ENCODE measurements at places on chromosomes 2 and 18.

GRCh38 chr2:162280654-162281053, 37.4 kb upstream of the FAP start:
- DNase-seq, result no peak

- no peak for DNase-seq
These were observed 199.6 kb downstream of the AFF3 start for GRCh38 chr2:99942561-99943347.

DNA sequence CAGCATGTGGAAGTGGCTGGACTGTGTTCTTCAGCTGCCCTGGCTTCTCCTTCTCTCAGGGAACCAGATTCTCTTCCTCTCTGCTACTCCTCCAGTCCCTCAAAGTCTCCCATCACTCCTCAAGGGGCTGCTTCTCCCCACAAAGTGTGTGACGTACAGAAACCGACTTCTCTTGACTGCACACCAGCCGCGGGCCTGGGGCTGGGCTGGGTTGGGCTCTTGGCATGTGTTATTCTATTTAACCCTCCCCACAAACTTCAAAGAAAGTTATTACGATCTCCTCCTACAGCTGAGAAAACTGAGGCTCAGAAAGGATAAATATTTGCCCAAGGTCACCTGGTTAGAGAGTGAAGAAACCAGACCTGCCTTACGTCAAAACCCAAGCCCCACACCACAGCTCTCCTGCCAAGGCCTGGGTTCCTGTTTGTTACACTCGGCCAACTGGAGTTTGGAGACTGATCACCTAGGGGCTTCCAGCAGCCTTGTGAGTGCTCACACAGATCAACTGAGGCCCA, 269.0 kb downstream of the TFCP2L1 start:
- DNase-seq, result no peak

DNA sequence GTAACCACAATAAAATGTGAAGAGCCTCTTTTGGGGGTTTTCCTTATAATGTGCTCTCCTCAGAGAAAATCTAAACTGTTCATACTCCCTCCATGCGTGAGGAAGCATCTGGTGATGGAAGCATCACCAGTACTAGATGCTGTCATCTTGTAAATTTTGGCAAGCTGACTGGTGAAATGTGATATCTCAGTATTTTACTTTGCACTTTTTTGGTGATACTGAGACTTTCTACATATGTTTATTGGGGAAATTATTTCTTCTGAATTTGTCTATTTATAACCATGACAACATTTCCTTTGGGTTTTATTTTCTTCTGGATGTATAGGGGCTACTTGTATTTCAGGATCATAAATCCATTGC, 95.9 kb upstream of the DLGAP1 start:
- DNase-seq, result peak; percentile 65

DNA sequence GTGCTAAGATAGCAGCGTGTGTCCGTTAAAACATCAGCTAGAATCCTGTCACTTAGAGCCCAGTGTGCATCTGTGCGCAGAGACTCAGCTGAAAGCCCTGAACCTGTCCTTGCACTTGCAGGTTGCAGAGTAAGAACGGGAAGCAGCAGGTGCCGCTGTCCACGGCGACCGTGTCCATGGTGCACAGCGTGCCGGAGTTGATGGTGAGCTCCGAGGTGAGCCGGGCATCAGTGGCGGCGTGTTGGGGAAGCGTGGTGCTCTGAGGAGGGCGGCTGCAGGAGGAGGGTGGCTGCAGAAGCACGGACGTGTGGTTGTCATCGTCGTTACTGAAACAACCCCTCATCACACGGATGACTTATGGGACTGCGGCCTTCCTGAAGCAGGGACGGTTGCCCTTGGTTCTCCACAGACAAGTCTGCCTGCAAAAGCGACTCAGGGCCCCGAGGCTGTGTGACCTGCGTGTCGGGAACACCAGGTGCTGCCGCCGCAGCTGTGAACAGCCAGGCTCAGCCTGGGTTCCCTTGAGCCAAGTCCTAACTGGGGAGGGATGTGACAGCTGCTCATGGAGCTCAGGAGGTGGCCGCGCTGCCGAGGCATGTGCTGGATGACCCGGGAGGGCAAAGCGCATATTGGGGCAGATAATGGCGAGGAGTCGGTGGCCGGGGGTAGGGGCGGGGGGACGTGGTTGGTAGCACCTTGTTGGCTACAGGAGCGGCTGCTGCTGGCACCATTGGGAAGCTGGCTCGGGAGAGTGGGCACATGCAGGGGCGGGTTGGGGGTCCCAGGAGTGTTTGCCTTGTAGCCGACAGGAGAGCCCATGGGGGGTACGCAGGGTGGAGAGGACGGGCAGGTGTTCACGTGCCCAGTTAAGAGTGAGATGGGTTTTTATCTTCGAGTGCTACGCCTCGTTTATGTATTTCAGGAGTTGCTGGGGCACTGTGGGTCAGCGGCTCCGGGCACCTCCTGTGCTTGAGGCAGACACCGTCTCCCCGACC, 16.6 kb downstream of the CTDP1 start:
- no peak for DNase-seq

DNA sequence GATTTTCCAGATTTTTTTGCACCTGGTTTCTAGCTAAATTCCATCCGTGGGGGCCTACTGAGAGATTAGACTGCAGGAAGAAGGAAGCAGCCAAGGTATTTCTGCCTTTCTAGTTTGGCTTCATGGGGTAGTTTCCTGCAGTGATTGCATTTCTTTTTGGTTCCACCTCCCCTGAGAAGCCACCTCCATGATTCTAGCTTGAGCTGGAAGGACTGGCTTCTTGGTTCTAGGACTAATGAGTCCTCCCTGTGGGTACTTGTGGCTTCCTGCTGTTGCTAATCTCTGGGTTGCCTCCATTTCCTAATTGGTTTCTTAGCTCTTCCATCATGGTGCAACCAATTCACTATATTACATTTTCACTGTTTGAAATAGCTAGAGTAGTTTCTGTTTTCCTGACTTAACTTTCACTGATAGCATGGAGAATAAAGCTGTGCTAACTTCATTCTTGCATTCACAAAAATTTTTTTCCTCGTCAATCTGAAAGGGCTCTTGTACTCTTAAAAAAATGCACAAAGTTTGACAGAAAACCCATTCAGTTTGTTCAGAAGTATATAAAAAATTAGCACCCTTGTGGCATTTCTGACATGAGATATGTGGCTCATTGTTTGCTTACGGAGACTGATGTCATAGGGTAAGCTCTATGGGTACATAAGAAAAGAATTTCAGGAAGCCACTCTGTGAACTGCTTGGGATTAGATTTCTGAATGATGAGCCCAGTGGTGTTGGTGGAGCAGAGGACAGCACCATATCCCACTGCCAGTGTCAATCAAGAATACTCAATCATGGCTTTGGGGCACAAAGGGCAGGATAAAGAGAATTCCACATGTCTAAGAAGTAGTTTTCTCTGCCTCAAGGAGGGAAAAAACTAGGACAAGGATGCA, 242.8 kb upstream of the RBMS1 start:
- DNase-seq, result no peak

- DNase-seq, result no peak
These were observed 213.6 kb downstream of the ATAD2B start for GRCh38 chr2:23713351-23713750.

- DNase-seq, result no peak
These were observed 29.7 kb downstream of the DGKD start for GRCh38 chr2:233384015-233384414.

GRCh38 chr18:70671889-70672565, 383.2 kb downstream of the SOCS6 start:
- DNase-seq, result no peak

GRCh38 chr18:13647761-13648160, 78.6 kb downstream of the FAM210A start:
- no peak for DNase-seq

GRCh38 chr2:215870986-215871385, 142.4 kb downstream of the MREG start:
- DNase-seq, result no peak

DNA sequence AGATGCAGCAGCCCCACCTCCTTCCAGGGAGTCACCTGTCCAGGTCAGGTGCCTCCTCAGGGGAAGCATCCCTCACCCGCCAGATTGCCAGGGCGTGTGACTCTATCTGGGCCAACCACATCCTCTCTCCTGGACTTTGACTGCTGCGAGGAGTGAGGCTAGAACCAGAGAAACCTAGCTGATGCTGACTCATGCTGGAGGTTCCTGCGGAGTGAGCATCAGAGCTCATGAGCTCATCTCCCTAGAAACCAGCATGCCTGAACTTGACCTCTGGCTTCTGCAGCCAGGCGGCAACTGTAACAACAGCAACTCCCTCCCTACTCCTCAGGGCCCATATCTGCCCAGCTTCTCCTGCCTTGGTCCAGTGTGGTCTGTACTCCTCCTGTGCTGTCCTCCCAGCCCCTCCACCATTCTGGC, 28.3 kb upstream of the NT5DC4 start:
- no peak for DNase-seq

- no peak for DNase-seq
These were observed 562.2 kb upstream of the VWC2L start for GRCh38 chr2:213848631-213849030.

GRCh38 chr2:109508556-109508955, 105.2 kb downstream of the SEPTIN10 start:
- DNase-seq, result no peak

DNA sequence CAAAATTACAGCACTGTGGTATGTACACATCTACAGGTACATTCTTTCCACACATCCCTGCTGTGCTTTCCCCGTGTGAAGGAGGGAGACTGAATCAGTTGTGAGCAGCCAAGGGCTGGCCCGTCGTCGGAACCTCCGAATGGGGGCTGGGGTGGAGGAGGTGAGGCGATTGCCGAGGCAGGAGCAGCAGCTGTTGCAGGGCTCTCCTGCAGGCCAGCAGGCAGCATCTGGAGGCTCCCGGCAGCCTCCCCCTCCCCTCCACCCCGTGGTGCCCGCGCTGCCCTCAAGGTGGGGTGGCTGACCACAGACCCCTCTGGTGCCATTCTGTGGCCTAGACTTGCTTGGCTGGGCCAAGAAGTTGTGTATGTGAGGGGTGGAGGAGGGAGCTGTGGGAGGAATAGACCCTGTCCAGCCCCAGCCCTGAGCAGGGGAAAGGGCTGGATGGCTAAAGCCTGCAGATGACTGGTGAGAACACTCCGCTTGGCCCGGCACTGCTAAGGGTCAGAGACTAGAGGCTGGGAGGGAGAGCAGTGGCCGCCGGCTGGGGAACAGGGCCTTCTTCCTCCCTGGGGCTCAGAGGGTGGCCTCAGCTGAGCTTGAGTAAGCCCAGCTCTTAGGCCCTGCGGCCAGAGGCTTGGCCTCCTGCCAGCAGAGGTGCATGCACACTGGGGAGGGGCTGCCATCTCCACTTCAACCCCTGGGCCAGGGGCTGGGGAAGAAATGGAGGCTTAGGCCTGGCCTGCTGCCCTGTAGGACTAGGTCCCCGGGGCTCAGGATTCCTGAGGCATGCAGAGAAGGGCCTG, 7.6 kb downstream of the STAMBP start:
- no peak for DNase-seq
